ENCODE measurements at places on chromosomes 2 and 18.

DNA sequence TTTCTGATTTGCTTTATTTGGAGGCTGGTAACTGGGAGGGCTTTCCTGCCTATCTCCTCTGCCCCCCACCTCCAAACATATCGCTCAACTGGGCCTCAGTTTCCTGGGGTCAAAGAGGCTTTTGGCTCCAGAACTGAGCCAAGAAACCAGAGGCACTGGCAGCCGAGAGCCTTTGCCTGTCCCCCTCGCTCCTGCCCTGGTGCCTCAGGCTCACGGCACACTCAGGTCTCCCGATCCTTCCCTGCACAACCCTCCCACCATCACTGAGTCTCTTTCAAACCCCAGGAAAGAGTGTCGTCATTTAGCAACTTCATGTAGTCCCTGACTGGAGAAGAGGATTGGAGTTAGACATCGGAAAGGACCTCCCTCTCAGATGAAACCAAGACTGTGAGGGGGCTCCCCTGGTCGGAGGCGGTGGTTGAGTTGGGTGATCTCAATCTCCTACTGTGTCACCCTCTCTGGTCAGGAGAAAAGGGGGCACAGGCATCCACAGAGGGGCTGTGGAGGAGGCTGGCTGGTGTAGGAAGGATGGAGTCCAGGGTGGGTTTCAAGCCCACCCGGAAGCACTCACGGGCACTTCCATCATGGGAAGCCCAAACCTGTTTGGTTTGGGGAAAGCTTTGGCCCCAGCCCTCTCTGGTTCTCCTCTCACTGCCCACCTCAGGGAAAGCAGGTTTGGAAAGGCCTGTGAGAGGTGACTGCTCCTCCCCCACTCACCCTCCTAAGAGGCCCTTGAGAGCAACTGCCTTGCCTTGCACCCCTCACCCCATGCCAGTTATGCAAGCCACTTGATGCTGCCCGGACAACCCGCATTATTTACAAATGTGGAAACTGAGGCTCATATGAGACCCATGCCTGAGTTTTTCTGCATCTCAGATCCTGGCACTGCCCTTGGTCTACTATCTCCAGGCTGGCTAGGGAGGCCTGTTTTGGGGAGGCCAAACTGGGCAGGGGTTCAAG, 62.3 kb downstream of the TNS1 start:
- DNase-seq: no peak

DNA sequence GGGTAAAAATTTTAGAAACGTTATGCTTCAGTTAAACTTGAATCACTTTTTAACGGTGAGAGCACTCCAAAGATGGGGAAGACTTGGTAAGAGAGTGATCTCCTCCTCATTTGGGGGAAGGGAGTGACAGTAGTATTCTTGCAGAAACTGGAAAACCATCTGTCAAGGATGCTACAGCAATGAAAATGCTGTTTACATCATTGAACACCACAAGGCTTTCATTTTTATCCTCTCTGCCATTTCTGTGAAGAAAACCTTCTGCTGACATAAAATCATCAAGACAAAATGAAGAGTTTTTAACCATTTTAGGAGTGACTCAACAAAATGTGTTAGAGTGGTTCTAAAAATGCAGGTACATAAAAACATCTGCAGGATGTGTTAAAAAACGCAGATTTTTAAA, 38.1 kb downstream of the CDH2 start:
- no peak for DNase-seq

DNA sequence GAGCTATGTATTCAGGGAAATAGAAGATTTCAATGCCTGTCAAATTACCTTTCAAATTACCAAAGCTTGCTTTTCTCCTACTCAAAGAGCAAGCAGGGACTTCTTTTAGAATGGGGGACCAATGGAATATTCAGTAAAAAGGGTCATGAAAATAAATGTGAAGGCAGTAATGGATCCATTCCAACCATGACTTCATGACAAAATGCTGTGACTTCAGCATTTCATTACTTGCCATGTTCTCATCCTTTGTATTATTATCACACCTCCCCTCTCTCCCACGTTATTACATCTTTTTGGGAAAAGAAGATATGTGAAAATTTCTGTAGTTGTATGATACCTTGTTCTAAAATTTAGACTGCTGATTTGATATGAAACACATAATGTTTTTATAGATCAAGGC, 864.0 kb upstream of the FSHR start:
- DNase-seq: no peak

DNA sequence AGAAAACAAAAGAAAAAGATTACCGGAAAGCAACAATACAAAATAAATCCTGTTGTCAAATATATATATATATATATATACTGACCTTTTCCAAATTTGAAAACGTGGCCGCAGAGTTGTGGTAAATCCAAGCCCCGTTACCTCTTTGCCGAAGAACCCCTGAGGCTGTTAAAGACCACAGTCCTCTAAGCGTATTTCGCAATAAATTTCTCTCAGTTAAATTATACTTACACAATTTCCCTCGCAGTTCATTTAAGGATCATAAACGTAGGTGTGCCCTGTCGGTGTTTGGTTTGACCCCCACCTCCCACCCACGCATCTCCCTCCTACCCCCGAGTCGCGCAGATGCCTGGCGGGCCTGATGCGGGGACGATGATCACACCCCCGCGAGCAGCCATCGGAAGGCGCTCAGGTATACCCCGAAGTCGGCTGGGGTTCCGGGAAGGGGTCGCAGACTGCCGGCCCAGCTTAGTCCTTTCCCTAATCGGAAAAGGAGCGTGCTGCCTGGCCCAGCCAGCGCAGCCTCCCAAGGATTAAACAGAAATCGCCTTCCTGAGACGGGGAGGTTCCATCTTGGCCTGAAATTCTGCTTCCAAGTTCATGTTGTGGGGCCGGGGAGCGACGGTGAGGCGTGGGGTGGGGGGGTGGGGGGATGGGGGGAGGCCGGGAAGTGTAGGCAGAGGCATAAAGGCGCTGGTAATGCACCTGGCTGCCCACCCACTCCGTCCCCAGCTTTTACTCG, 2.9 kb upstream of the MEIS1 start:
- no peak for DNase-seq

- no peak for DNase-seq
Measured at GRCh38 chr2:130339885-130340745, 2.6 kb upstream of the IMP4 start.

DNA sequence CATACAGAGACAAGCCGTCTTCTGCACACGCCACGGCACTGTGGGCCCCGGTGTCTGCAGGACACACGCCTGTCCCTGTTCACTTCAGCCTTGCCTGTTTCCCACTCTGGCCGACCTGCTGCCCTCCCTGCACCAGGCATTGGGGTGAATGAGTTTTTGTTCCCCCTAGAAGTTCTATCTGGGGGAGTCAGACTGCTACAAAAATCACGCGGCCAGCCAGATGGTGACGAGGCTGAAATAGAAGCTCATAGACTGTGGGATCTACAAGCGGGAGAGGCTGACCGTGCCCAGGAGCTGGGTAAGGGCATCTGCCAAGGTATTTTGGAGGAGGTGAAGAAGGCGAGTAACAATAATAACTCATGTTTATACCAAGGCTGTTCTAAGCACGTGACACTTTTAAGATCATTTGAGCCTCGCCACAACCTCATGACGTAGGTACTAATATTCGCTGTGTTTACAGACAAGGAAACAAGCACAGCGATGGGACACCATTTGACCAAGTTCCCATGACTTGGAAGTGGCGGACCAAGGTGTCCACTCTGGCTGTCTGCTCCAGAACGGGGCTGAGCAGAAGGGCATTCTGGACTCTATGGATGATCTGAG, 53.6 kb downstream of the KCNF1 start:
- DNase-seq: no peak

GRCh38 chr2:237702441-237703391, 75.3 kb downstream of the LRRFIP1 start:
- peak; percentile 72 for DNase-seq

DNA sequence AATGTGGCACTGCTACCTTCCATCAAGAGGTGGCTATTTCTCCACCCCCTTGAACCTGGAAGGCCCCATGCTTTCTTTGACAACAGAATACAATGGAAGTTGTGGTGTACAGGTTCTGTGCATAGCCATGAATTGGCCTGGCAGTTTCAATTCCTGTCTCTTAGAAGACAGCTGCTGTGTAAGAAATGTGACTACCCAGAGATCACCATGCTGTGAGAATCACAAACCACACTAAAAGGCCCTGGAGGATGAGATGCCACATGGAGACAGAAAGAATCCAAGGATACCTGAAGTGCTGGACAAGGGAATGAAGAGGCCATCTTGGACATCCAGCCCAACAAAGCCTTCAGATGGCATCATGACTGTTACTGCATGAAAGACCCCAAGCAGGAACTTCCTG, 47.7 kb upstream of the EHBP1 start:
- DNase-seq: no peak

- peak; percentile 41 for DNase-seq
Measured at GRCh38 chr2:167212014-167212648, 323.9 kb downstream of the XIRP2 start.

DNA sequence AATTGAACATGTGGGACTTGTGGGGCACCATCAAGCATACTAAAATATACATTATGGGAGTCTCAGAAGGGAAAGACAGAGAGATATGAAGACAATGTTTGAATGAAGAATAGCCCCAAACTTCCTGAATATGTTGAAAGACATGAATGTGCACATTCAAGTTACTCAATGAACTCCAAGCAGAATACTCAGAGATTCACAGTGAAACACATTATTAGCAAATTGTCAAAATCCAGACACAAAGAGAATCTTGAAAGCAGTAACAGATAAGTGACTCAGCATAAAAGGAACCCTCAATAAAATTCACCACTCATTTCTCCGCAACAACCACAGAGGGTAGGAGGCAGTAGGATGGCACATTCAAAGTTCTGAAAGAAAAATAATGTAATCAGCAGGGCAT, 8.8 kb downstream of the C2orf92 start:
- no peak for DNase-seq

DNA sequence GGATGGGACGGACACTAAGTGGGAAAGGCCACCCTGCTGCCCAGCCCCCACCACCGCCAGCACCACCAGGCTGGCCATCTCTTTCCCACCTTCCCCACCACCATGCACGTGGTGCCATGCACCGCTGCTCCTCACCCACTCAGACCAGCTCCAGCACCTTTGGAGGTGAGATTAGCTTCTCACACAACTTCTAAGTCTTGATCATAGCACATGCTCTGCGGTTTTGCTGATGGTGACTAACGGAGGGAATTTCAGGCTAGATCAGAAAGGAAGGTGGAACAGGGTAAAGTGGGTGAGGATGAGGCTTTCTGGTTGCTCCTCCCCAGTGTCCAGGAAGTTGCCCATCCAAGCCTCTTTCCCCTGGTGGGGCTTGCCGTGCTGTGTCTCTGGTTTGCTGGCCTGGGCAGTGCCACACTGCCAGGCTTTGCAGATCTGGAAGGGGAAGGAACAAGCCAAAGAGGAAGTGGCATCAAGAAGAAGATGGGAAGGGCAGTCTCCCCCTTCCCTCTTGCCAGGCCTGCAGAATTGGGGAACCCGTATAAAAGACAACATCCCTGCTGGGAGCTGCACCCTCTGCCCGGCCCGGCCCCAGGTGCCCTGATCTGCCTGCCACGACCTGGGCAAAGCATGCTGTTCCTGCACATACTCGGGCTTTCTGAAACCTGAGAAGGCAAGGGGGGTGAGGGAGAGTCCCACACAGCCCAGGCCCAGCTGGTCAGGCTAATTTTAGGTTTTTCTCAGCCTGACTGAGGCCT, 44.3 kb upstream of the CAB39 start:
- DNase-seq: peak; percentile 68

DNA sequence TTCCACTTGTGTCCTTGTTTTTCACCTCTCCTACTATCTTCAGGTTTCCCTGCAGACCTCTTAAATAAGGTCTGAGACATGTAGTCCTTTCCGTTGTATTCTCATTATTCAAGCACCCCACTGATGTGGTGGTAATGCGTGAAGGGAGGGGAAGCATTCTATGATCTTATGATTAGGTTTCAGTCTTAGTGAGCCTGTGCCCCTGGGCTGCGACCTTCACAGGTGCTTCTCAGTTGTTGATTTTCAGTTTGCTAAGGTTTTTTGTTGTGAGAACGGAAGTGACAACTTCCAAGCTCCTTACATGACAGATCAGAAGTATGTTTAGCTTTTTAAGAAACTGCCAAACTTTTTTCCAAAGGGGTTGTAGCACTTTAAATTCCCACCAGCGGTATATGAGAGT, 41.3 kb downstream of the VPS54 start:
- DNase-seq: peak; percentile 51

DNA sequence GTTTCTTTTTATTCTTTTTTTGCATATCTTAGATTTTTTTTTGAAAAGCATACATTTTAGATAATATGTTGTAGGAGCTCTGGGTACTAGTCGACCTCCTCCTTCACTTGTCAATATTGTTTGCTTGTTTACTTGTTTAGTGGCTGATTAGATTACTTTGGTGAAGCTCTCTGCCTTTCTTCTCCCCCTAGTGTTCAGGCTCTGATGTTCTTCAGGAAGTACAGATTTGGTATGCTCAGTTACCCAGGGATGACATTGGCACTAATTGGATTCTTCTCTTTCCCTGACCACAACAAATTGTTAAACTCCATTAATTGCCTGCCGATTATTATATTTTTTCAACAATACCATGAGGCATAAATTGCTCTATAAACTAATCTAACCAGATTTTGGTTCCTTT, 491.2 kb downstream of the SUCLG1 start:
- no peak for DNase-seq

- no peak for DNase-seq
Measured at GRCh38 chr2:11752906-11753305, 6.5 kb downstream of the LPIN1 start.

DNA sequence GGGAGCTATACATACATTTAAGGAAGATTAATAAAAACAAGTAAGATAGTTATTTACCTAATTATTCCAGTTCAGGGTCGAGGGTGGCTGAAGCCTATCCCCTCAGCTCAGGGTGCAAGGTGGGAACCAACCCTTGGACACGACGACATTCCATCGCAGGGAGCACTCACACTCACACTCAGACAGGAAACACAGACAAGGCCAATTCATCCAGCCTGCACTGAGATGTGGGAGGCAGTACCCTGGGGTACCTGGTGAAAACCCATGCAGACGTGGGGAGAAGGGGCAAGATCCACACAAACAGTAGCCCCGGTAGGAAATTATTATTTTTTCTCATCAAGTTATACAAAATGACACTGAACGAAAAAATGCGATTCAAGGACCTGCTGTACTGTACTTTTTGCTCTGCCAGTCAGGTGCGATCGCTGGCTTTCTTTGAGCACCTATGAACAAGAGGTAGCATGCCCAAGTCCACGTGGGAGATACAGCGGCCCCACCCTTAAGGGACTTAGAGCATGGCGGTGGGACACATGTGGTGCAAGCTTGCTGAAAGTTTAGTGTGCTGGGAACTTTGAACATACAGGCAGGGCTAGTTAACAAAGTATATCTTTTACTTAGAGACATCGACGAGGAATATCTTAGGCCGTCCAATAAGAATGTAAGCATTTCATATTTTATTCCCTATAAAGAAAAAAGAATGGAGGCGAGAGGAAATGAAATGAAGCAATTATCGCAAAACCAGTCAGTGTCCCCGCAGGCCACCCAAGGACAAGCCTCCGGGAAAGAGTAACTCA, 624 bp downstream of the METTL8 start:
- DNase-seq: peak; percentile 71

GRCh38 chr2:129237966-129238725, 741.3 kb upstream of the RAB6C start:
- DNase-seq: no peak

DNA sequence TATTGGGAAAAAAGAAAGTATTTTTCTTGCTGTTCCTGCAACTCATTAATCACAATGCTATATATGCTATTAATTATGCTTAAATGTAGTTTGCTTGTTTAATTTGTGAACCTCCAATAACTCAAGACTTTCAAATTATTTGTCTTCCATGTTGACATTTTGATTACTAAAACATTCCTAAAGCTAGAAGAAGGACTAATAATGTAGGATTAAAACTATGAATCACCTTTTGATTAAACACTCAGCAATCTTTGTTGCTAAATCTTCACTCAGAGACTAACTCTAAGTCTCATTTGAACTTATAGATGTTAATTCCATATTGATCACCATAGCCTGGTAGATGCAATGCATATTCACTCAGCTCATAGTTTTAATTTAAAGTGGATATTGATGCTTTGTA, 524.6 kb upstream of the ZEB2 start:
- no peak for DNase-seq
